GM06990 (cell line): ENCODE measurements at places on chromosomes 5 and 9.

DNA sequence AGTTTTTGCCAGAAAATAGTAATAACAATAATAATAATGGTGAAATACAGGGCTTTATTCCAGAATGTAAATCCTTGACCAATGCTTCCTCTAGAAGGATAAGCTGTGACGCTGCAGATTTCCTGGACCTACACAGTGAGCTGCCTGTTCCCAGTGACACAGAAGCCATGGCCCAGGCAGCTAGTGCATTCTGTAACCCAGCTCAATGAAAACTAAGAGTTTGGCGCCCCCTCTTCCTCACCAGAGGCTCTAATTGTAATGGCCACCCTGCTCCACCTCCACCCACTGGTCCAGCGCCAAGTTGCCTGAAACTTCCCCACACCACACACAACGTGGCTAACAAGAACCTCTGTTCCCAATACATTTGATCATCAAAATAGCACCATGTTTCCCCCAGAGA lies 248.1 kb downstream of the CETN3 start:
- DNase-seq, result no peak

- no peak for DNase-seq
Measured at GRCh38 chr9:121598965-121599871, 52.2 kb upstream of the DAB2IP start.

DNA sequence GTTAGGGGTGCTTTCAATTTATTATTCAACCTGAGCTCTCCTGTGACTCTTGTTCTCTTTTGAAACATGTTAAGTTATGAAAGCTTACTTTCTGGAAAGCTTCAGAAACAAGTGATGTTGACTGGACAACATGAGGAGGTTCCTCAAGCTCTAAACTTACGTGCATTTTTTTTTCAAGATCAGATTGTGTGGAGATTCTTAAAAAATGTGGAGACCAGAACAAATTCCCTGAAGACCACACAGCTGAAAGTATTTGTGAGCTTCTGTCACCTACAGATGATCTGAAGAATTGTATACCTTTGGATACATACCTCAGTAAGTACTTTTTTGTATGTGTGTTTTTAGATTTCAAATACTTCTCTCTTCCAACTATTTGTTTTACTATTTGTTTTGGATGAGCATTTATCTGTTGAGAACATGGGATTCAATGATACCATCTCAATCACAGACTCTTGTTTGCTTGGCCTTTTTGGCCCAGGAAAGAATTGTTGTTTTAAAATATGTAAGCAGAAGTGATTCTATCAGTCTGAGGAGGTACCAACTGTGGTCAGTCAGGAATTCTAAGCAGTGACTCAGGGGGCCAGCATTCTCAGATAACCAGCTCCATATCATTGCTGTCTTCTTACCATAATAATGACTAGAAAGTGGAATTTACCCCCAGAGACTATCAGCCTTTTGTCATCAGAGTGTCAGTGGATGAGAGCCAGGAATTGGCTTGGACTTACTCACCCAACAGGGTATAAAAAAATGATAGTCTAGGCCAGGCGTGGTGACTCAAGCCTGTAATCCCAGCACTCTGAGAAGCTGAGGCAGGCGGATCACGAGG lies 34.4 kb upstream of the GLIPR2 start:
- DNase-seq, result no peak

DNA sequence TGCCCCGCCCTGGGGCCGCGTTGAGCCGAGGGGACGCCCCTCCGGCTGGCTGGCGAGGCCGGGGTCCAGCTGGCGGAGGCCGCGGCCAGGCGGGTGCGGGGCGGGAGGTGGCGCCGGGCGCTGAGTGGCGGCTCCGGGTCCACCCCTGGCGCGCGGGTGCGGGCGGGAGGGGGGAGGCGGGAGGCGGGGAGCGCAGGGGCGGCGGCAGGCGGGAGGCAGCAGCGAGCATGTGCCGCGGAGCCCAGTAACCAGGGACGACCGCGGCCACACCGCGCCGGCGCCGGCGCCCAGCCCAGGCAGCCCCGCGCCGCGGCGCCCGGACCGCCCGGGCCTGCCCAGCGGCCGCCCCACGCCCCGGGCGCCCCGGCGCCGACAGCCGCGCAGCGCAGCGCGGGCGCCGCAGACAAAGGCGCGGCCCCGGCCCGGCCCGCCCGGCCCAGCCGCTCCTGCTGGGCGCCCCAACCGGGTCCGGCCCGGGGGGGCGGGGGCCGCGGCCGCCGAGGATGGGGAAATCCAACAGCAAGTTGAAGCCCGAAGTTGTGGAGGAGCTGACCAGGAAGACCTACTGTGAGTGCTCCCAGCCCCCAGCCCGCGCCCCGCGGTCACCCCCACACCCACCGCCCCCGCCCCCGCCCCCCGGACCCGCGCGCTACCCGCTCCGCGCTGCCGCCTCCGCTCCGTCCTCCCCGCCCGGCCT lies at the start of gene NCS1:
Gene NCS1 (plus strand): TSS at position 244 of the 697 bp plus-strand sequence. CDS start 260 bp downstream, at position 504.
- no peak for DNase-seq

DNA sequence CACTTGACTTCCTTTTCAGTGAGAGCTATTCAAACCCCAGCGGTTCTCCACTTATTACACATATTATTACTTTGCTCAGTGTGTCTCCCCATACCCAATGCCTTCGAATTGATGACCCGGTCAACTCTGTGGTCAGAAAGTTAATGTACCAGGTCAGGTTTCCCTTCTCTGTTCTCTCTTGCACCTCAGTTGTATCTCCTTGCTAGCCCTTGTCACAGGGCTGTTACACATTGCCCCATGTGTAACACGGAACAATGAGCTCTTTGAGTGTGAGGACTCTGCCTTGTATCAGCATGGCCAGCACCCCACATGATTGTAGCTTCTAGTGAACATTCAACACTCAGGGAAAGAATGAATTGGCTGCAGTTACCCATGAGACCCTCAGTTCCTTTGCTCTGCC lies 73.6 kb downstream of the DOCK2 start:
- DNase-seq, result no peak

DNA sequence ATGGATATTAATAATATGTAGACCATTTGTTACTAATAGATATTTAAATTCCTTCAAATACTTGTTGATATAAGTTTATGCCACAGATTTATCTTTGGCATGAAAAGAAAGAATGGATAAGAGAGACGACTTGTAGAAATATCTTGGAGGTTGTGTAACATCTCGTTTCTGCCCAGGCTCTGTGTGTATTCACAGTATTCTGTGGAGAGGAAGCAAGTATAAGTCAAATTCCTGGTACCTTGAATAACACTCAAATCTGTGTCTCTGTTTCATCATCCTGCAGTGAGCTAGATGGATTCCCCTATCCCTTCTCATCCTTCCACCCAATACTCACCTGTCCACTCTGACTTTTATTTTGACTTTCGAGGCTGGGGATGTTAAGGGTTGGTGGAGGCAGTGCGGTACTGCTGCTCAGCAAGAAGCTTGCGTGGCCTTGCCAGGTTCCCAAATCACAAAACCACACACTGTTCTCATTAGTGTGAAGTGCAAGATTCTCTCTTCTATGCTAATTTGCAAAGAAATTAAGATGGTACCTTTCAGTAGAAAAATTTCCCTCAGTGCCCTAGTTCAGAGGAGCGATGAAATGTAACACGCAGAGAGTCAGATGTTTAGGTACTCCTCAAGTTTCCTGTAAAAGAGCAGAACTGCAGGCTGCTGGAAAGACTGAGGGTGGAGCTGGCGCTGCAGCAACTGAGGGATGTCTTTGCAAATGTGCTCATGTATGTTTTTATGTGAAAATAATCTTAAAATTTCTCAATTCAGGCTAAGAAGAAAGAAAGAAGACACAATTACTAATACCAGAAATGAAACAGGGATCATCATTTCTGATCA lies 42.6 kb upstream of the ANKRD18A start:
- no peak for DNase-seq

GRCh38 chr9:27425827-27426510 lies 98.1 kb upstream of the IFNK start:
- DNase-seq, result no peak

GRCh38 chr5:151480384-151481293 lies 33.2 kb downstream of the SLC36A1 start:
- no peak for DNase-seq

DNA sequence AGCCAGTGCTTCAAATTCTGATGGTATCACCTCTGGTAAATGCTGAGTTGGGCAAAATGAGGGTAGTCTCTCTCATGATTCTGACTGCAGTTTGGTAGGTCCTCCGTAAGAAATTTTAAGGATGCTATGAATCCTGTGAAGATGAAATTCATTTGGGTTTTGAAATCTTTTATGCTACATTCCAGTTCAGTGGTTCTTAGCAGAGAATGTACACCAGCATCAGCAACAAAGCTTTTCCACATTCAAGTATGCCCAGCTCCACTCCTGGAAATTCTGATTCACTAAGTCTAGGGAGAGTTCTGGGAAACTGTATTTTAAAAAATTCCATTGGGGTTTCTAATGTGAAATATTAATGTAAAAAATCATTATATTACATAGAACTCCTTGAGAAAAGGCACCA lies 33.6 kb upstream of the ACOT12 start:
- no peak for DNase-seq

DNA sequence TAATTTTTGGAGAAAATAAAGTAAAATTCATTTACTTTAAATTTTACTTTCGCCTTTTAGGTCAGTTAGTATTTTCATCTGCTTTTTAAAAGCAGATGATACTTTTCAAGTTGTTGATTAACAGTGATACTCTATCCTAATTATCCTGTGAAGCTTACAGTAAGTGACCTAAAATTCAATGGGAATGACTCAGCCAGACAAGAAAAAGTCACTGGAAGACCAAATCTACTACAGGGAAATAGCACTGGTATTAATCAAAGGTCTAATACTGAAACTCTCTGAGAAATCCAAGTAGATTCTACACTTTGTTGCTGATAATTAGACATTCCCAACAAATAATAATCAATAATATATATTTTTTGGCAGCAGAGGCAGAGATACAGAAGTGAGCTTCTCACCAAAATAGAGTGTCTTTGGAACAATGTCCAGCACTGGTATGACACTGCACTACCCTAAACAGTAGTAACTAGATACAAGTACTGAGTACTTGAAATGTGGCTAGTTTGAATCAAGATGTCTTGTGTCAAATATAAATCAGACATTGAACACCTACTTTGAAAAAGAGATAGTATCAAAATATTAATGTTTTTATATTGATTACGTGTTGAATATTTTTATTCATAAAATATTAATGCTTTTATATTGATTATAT lies 22.8 kb upstream of the ELL2 start:
- no peak for DNase-seq

- no peak for DNase-seq
Measured at GRCh38 chr9:120726484-120726883, 12.2 kb upstream of the MEGF9 start.

DNA sequence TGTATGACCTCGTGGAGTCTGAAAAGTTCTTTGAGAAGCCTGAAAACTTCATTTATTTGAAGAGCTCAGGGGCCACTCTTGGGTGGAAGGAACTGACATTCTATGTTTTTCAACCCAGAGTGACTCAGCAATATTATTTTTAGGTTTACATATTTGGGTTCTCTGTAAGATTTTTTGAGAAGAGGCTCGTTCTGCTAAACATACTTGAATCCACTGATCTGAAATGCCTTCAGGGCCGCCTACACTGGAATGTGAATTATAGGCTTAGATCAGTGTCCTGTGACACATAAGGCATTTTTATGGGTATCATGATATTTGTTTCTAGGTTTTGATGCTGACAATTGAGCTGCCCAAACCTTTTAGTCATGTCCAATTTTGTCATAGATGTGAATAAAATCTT lies 86.2 kb downstream of the PSAT1 start:
- DNase-seq, result no peak
